ENCODE measurements at places on chromosomes 7 and 10.

GRCh38 chr10:104639590-104640338 lies 1.3 kb upstream of the SORCS3 start:
- no peak for DNase-seq

DNA sequence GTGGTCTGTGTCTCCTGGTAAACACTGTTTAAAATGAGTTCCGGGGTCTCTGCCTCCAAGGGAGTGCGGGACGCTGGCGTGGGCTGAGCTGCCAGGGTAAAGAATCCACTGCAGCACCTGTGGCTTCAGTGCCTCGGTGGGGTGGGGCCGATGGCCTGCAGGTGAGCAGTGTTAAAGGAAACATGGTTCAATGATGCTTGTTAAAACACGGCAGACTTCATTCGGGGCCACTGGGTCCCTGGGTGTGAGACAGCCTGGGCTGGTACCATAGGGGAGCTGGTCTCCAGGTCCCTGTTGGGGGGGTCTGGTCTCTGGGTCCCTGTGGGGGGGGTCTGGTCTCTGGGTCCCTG lies 24.9 kb upstream of the KNDC1 start:
- no peak for DNase-seq

GRCh38 chr7:77457779-77458178 lies 41.6 kb upstream of the GSAP start:
- no peak for DNase-seq

- no peak for DNase-seq
Measured at GRCh38 chr7:157946398-157947060, 609.7 kb downstream of the DNAJB6 start.

GRCh38 chr10:131203456-131204357 lies 107.8 kb downstream of the TCERG1L start:
- no peak for DNase-seq

DNA sequence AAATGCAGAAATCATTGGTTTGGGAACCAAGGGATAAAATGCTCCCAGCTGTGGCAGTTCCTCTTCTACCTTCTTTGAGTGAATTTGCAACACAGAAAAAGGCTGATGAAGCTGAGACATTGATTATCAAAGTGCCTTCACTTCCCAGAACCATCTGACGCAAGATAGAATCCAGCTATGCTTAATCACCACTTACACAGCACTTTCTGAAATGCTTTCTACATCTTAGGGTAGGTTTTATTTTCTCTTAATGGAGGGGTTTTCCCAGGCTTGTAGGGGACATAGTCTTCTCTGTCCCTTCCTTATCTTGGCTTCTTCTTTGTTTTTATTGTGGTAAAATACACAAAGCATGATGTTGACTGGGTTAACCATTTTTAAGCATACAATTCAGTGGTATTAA lies 332.6 kb upstream of the ZNF32 start:
- DNase-seq, result no peak

- no peak for DNase-seq
Measured at GRCh38 chr7:114959931-114960330, 38.0 kb downstream of the MDFIC start.

DNA sequence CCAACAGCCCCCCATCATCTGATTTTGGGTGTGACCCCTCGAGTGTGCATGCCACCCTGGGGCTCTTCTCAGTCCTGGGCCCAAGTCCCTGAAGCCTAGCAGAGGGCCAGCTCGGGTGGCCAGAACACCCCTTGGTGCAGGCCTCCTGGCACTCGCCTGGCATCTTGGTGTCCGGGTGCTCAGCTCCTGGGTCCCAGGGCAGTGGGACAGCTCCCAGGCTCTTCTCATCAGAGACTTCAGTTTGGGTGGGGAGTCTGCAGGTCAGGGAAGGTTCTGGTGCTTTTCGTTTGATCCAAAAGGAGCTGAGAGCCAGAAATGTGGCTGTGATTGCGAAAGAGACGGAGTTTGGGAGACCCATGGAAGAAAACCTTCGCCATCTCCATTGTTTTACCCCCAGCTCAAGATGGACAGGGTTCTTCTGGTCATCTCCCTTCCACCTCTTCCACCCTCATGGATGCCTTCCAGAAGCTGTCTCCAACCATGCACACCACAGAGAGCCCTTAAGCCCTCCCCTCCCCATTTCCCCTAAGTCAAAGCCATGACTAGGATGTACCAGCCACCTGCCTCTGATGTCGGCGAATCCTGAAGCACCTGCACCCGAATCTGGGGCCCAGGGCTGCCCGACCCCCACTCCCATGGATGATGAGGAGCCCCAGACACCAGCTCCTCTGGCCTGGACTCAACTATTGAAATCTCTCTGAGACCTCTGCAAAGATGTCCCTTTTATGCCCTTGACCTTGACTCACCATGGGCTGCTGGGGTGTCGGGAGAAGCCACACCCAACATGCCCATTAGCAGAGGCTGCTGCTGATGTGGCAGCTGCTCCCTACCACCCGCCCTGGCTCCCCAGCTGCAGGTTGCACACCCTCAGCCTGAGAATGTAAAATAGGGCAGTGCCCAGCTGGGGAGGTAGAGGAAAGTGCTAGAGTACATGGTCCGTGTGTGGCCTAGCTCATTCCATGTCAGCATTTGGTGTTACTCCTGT lies 55.3 kb downstream of the ADCYAP1R1 start:
- no peak for DNase-seq

- DNase-seq, result no peak
Measured at GRCh38 chr10:80501913-80502521, 35.7 kb upstream of the SH2D4B start.

DNA sequence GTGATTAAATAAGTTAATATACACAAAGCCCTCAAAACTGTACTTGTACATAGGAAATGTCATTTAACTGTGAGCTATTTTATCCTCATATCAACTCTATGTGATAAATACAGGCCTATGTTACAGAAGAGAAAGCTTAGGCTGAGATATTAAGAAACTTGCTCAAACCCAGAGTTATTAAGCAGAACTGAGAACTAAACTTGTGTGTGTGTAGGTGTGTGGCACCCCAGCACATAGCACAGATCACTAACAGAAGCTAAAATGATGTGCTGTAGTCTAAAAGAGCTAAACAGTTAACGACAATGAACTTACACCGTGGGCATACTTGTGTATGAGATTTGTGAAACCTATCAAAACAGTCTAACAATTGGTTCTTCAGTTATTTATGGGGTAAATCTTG lies 34.5 kb downstream of the MTPN start:
- DNase-seq, result no peak

DNA sequence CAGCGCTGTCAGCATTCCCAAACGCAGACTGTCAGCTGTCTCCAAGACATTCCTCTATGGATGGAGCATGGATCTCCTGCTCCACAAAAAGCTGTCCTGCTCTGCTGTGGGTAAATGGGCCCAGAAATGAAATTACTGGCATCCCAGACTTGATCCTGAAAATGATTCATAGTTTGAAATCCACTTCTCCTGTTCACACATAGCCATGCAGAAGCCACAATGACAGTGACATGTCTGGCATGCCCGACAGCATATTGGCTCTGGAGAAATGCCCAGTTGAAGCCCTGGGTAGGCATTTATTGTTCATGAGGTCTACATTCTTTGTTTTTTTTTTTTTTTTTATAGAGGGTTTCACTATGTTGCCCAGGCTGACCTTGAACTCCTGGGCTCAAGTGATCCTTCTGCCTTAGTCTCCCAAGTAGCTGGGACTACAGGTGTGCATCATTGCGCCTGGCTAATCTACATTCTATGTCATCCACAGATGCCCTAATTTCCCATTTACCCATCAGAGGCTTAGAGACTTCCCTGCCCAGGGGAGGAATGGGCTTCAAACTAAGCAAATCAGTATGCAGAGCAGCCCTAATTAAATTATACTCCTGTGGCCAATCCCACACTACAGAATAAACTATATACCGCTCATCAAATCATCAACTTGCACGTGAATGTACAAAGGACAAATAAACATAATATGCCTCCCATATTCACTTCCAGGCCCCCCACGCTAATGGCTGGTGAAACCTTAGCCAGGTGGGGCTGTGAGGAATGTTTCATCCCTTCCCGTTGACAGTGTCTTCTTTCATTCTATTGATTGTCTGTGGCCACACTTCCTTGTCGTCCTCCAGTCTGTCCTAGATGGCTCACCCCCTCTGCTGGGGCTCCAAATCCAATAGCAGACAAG lies 61.8 kb upstream of the EEPD1 start:
- DNase-seq, result no peak

GRCh38 chr10:76302481-76302880 lies 871.1 kb downstream of the LRMDA start:
- DNase-seq, result no peak

DNA sequence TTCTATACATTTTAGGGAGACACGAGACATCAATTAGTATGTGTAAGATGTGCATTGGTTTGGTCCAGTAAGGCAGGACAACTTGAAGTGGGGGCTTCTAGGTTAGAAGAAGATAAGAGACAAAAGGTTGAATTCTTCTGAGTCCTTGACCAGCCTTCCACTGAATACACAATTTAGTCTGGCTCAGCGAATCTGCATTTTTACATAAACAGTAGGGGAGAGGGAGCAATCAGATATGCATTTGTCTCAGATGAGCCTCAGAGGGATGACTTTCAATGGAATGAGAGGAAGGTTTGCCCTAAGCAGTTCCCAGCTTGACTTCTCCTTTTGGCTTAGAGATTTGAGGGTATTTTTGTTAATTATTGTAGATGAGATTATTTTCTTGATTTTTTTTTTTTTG lies 20.0 kb upstream of the C10orf90 start:
- DNase-seq, result no peak

DNA sequence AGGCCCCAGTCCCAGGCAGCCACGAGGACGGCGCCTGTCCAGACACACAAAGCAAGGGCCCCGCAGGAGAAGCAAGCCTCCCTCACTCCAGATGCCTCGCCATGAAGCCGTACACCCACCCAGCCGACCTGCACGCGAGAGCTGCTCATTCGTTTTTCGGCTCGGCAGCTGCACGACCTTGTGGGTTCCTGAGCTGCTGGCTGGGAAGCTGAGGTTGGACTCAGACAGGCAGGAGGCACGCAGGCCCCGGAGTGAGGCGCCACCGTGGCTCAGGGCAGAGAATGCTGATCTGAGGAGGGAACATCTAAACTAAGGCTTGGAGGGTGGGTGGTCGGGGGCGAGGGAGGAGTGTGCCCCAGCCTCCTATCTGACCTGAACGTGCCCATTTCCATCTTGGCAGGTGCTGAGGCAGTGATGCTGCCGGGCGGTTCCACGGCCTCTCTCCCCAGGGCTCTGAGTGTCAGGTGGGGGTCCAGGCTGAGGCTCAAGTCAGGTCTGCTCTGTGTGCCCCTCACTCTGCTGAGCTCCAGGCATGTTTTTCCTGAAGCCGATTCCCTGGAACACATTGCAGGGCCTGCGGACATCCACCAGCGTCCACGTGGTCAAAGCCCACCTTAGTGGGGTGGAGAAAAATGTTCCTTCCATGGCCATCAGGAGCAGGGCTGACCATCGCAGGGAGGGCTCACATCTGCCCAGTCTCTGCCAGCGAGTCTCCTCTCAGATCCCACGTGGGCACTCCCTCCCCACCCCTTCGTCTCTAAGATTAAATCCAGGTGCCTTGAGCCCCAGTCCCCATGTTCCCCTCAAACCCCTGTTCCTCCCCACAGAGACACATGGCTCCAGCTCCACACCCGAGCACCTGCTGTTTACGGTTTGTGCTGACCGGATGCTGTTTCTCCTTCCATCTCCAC lies 28.1 kb upstream of the FAM20C start:
- no peak for DNase-seq
